ENCODE measurements at places on chromosomes 16 and 17.

- peak; percentile 78 for DNase-seq
Observed at GRCh38 chr17:76408037-76408849, 23.8 kb downstream of the SPHK1 start.

DNA sequence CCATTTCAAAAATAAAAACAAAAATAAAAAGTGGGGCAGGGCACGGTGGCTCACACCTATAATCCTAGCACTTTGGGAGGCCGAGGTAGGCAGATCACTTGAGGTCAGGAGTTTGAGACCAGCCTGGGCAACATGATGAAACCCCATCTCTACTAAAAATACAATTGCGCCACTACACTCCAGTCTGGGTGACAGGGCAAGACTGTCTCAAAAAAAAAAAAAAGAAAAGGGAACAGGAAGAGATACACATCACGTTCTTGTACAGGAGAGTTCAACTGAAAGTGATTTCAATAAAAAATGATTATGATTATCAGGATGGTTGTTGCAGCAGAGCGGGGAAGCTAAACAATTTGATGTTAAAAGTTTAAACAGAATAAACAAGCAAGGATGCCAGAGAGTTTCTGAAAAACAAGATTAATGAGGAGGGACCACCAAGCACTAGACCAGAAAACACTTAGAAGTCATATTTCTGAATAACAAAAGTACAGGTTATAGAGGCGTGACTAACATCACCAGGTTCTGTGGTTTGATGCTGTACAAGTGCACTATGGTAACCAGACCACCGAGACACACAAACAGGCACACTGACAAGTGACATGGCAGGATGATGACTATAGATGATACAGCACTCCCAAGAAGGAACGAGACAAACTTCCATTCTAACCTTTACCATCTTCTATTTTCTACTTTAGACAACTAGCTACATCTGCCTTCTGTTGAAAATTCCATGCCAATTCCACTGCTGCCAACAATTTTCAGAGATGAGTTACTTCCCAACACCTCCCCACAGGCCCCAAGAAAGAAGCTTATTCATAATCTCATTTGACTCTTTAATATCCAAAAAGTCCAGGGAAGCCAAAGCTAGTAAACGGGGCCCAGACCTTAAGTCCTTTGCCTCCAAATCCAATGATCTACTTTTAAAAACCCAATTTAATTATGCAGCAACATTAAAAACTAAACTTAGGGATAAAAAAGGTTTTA is 11.8 kb downstream of the DNAJA2 start:
- no peak for DNase-seq

DNA sequence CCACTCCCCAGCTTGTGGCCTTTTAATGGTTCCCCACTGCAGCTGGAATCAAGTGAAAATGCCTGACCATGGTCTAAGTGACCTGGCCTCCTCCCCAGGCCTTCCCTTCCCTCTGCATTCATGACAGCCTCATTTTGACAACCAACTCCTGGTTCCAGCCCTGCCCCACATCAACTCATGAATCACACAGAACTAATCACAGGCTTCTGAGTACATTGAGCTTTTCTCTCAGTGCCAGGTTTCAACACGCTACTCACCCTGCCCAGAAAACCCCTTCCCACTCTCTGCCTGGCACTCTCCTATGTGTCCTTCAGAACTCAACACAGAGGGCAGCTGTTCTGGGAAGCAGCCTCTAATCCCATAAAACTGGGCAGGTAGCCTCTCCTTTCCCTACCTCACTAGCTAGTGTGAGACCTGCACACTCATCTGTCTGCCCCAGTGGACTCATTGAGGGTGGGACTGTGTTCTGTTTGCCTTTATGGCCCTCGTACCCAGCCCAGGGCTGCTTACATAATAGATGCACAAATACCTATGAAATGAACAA is 313.6 kb downstream of the GRIN2A start:
- no peak for DNase-seq

- no peak for DNase-seq
Observed at GRCh38 chr16:80403894-80404293, 136.9 kb upstream of the DYNLRB2 start.

- DNase-seq: no peak
Observed at GRCh38 chr17:72193391-72194106, 72.7 kb downstream of the SOX9 start.

GRCh38 chr17:74407384-74407783 is 24.5 kb upstream of the GPRC5C start:
- no peak for DNase-seq

GRCh38 chr16:11327277-11328171 is 17.7 kb upstream of the RMI2 start:
- DNase-seq: peak; percentile 74

- DNase-seq: peak; percentile 89
Observed at GRCh38 chr17:29613352-29613837, 9.3 kb downstream of the CORO6 start.

- no peak for DNase-seq
Observed at GRCh38 chr17:77307479-77308198, 166.9 kb downstream of the SEC14L1 start.

- DNase-seq: no peak
Observed at GRCh38 chr17:82029990-82030469, 1.4 kb upstream of the RAC3 start.

- no peak for DNase-seq
Observed at GRCh38 chr16:47008174-47008573, 34.7 kb upstream of the DNAJA2 start.

- no peak for DNase-seq
Observed at GRCh38 chr16:78920621-78921020, 679.9 kb downstream of the MAF start.

GRCh38 chr17:20315311-20315710 is 152.0 kb downstream of the LGALS9B start:
- DNase-seq: no peak

DNA sequence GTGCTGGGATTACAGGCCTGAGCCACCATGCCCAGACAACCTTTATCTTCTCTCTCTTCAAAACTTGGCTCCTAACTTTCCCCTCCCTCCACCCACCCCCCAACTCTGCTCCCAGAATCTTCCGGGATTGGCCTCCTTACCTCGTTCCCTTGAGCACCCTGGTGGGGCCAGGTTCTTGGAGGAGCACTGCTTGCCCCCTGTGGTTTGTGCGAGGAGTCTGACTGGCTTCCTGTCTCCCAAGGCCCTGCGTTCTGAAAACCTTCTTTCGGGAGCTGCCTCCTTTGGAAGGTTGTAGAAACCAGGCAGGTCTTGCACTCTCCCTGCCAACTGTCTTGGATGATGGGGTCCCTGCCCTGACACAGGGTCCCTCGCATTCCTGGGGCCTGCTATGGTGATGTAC is 19.8 kb downstream of the PLXDC1 start:
- no peak for DNase-seq

GRCh38 chr16:89370081-89370511 is 120.3 kb downstream of the ANKRD11 start:
- DNase-seq: no peak

DNA sequence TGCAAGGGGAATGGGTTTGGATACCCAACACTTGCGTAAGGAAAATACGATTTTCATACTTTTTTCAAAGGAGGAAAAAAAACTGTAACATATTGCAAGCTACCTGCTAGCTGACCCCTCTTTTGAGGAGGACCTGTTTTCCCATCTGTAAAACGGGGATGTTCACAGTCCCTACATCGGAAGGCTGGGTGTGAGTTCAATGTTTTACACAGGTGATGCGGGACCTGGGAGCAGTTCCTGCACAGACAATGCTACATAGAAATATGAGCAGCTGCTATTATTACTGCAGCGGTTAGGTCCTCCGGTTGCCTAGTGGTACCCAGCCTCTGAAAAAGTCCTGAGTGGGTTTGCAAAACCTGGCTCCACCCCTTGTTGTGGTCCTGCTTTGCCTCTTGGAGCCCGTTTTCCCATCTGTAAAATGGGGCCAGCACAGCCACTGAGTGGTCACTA is 3.5 kb downstream of the SOCS1 start:
- DNase-seq: no peak

DNA sequence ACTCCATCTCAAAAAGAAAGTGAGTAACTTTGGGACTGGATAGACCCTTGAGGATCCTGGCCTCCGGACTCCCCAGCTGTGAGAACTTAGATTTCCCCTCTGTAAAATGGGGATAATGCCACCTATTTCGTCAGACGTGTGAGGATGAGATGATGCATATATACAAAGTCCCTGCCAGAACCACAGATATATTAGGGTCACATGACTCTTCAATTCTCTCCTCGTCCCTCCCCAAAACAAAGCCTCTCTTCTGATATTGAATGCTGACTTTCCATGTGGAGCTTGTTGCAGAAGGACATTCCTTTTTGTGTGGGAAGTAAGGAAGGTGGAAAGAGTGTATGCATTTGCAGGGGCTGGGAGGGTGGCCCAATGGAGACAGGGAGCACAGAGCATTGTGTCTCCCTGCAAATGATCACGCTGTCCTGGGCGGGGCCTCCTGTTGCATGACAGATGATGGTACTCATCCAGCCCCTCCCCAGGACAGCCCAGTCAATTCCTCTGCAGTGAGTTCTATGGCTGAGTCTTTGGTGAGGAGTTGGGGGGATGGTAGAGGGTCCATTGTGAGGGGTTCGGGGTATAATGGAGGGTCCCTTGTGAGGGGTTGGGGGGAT is 35.1 kb upstream of the MGAT5B start:
- DNase-seq: no peak

- no peak for DNase-seq
Observed at GRCh38 chr16:74580833-74581232, 26.1 kb downstream of the GLG1 start.

GRCh38 chr16:77993111-77993985 is 29.0 kb upstream of the CLEC3A start:
- no peak for DNase-seq

- DNase-seq: peak; percentile 83
Observed at GRCh38 chr17:79707931-79708891, 22.5 kb upstream of the ENPP7 start.

- peak; percentile 75 for DNase-seq
Observed at GRCh38 chr16:68470461-68471150, 22.3 kb upstream of the SMPD3 start.

GRCh38 chr17:60425626-60426025 is 3.3 kb downstream of the CHCT1 start:
- no peak for DNase-seq

DNA sequence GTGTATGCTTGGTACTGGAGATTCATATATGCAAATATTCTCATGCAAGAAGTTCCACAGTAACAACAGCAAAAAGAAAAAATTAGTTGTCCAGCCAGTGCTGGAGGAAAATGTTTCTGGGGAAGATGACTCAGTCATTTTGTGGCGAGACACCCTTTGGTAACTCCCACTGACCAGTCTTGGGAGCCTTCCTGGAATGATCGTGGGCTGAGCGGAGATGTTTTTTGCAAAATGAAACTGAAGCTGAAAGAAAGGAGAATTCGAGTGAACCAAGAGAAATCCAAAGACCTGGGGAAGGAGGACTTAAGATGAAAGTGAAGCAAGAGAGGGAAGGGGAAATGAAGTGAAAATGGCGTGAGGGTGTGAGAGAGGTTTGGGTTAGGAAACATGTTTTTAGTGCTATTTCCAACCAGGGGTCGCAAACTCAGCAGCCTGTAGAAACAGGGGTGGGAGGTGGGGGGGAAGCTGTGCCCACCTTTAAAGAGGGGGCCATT is 5.2 kb downstream of the ITPRIPL2 start:
- DNase-seq: no peak

GRCh38 chr17:1785930-1786329 is 24.1 kb downstream of the SERPINF1 start:
- no peak for DNase-seq

GRCh38 chr17:58384897-58385296 is 32.4 kb downstream of the RNF43 start:
- DNase-seq: no peak

GRCh38 chr17:13306310-13306962 is 288.6 kb upstream of the ELAC2 start:
- DNase-seq: no peak

GRCh38 chr17:36947922-36948716 is 635 bp upstream of the AATF start:
- peak; percentile 40 for DNase-seq

DNA sequence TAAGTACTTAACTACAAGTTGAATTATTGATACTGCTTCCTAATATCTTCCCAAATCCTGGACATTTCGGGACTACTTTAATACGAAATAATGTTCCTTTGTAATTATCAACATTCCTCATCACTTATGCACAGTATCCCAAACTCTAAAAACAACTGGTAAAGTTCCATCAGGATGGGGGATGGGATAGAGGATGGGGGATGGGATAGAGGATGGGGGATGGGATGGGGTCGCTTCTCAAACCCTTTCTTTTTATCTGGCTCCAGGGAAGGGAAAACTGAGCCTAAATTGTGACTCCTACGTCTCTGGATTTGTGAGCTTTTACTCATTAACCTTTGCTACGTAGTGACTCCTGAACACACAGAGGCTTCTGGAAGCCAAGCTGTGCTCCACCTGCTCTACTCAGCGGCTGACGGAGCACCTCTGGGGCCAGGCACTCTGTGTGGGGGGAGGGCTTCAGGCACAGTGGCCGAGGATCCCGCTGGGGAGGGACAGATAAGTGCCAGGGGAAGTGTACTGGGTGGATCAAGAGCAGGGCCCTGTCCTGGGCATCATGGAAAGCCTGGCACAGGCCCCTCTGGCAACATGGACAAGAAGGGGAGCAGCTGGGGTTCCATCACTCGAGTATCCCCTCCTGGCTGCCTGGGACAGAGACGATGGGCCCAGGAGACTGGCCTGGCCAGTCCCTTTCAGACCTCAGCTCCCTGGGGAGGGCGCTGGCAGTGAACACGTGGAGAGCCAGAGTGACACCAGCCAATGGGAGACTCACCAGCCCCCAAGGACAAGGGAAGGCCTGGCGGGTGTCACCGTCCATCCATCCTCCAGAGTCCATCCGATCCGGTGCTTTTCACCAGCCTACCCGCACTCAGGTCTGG is 56.2 kb downstream of the PGS1 start:
- DNase-seq: no peak

DNA sequence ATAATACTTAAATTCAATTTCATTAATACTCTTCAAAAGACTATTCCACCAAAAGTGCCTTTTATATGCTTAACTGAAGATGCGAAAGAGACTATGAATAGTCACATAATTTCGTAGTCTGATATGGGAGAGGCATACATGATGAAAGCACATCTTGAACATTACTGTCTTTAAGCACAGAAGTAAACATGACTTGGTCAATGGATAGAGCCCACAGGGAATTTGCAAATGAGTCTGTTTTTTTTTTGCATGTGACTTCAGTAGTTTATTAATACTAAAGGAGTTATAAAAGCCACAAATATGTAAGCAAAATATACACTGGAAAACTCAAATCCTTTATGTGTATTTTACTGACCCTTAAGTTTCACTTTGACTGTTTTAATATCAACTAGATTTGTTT is 15.9 kb downstream of the ADPRM start:
- DNase-seq: no peak

DNA sequence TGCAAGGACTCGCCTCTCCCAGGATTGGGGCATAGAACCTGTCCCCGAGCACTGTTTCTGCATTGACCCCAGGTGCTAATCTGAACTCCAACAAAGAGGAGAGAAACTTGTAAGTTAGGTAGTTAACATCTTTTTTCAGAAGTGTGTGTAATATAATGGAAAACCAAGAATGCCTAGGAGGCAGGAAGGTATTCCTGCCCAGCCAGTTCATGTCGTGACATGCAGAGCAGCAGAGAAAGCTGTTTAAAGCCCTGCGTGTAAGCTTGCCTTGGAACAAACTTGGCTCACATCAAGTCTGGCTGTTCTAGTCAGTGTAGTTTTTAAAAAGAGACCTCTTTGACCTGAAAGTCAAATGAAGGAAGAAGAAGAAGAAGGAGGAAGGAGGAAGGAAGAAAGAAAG is 2.1 kb upstream of the GNA13 start:
- DNase-seq: no peak
